ENCODE measurements at places on chromosomes 5 and 9.

DNA sequence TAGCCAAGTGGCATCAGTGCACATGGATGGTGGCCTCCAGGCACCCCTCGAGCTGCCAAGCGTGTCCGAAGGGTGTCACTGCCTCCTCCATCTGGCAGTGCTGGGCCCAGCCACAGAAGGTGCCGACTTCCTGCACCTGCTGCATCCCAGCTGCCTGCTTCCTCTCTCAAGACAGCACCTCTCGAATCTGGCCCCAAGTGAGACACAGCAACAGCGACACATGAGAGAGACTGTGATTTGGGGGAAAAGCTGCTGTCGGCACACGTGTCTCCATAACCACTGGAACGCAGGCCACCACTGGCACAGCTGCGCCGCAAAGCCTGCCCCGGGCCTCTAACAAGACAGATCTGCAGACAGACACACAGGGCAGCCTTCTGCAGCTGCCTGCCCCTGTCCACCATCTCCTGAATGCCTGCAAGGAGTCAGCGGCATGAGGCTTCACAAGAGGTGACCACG is 8.8 kb downstream of the CLPTM1L start:
- DNase-seq: no peak

GRCh38 chr5:168085261-168086031 is 206.0 kb upstream of the WWC1 start:
- DNase-seq: no peak

GRCh38 chr9:36218411-36218901 is 27.7 kb downstream of the CLTA start:
- DNase-seq: no peak

- DNase-seq: no peak
Observed at GRCh38 chr5:115351356-115352195, 55.1 kb upstream of the CCDC112 start.

DNA sequence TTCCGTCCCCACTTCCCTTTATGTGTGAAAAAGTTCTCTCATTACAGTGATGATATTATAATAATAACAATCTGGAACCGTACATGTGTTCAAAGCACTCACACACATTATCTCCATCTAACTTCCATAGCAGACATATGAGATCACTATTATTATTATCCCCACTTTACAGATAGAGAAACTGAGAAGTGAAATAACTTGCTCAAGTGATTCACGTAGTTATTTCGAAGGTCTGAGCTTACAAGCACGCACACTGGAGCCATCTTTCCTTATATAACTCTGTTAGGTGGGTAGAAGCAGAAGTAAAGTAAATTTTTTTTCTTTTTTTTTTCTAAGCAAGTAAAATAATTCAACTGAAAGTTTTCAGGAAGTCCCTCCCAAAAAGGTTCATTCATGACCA is 62.9 kb upstream of the PTGER4 start:
- no peak for DNase-seq

- no peak for DNase-seq
Observed at GRCh38 chr5:40569546-40570270, 110.0 kb upstream of the PTGER4 start.

DNA sequence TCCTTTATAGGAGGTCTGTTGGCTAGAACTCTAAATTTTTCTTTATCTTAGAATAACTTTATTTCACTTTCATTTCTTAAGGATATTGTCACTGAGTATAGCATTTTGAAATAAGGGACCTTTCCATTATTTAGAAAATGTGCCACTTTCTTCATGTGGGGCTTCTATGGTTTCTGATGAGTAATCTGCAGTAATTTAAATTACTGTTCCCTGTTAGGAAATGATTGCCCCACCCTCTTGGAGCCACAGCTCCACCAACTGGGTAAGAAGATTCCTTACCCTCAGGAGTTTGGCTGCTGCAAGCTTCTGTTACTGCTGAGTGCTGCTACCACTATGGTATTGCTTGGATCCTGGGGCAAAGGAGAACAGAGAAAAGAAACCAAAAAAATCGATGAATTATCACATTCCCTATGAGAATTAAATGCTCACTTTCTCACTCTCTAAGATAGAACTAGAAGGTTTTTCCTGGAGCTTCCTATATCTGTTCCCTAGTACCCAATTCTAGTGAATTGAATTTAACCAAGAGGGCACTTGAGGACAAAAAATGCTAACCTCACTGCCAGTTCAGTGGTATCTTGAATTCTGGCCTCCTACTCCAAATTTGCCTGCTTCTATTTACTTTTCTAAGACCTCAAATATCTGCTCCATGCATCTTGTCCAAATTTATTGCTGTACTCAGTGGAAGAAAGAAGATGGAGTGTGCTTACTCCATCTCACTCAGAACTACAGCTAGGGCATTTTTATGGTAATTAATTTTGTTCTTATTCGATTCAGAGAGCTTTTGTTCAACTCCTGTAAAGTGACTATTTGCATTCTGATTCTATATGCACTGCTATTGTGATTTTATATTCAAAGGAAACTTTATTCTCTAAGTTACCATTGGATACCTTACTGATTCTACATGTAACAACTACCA is 2111.3 kb downstream of the MAT2B start:
- DNase-seq: no peak

- DNase-seq: no peak
Observed at GRCh38 chr9:6440405-6440804, 27.4 kb downstream of the UHRF2 start.

- peak; percentile 18 for DNase-seq
Observed at GRCh38 chr9:109907400-109907799, 127.4 kb downstream of the PALM2AKAP2 start.

GRCh38 chr5:40089269-40089668 is 590.4 kb upstream of the PTGER4 start:
- no peak for DNase-seq

GRCh38 chr5:175418251-175418650 is 25.7 kb downstream of the DRD1 start:
- no peak for DNase-seq

Data from hippocampal formation (tissue), 2 donors.